Activated CD4-positive, alpha-beta memory T cell treated with anti-CD3 and anti-CD28 coated beads for 36 hours (primary cell): ENCODE measurements at places on chromosomes 1 and 21.

GRCh38 chr1:31568895-31569595, 7.3 kb upstream of the TINAGL1 start:
- DNase-seq = no peak

DNA sequence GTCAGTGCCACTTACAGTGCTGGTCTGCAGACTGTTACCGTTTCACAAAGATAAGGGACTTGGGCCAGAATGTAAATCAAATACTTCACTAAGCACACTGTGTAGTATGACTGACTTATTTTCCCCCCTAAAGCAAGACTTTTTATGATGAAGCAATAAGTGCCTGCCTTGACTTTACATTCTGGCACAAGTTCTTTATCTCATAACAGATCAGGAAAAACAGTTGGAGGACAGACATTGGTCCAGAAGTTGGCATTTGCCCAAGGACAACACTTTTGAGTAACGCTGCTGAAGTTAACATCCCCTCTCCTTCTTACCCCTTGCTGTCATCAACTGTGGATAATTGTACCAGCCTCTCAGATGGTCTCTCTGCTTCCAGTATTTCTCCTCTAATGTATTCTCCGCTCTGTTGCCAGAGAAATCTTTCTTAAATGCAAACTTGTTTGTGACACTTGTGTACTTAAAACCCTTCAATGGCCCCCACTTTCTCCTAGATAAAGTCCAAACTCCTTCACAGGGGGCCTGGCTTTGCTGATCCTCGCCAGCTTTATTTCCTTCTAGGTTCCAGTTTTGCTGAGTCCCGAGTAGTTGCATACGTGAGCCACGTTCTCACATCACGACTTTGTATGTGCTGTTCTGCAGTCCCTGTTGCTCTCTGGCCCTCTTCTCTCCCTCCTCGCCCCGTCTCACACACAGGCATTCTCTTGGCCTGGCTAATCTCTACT, 45.7 kb downstream of the S1PR1 start:
- no peak for DNase-seq

DNA sequence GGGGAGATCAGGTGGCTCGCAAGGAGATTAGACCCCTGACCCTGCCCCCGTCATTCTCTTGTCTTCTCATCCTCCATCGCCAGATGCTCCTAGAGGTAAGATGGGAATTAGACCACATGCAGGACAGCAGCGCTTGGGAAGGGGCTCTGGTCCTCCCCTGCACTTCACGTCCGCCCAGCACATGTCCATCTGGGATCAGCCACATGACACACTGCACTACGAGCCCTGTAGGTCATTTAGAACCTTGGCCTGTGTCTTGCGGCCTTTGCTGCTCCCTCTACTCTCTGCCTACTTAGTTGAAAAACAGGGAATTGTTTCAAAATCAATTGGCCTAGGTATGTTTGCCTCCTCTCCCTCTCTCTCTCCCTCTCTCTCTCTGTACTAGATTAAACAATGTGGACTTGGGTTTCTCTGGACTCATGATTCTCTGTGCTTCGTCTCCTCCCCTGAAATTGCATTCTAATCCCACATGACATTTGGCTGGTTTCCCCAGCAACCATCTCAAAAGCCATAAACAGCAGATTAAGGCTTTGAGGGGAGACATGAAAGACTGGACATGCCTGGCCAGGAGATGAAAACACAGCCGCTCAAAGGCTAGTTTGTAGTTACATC, 3.8 kb upstream of the NCMAP start:
- no peak for DNase-seq

DNA sequence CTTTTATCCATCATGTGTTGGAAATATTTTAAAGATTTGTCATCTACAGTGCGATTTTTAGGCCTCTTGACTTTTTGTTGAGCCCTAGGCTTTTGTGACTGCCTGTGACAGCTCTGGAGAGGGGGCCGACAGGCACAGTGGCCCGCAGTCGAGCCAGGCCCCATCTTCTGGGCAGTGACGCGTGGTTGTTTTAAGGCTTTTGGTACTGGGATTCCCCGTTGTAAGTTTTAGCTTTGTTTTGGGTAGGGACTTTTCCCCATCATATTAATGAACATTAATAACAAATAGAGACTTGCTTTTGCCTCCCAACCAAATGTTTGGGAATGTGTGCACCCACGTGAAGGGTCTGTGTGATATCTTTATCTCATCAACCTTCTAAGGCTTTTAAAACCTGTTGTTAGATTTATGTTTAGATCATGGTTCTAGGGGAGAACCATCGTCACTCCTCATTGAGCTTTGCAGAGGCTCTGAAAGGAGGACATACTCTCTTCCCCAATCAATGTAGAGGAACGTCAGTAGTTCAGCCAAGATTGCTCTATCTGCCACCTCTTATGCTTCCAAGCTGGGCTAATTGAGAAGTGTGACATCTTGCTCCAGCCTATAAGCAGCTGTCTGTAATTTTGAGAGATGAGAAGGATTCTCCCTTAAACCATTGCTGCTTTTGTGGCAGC, 34.6 kb downstream of the MAPKAPK2 start:
- no peak for DNase-seq

DNA sequence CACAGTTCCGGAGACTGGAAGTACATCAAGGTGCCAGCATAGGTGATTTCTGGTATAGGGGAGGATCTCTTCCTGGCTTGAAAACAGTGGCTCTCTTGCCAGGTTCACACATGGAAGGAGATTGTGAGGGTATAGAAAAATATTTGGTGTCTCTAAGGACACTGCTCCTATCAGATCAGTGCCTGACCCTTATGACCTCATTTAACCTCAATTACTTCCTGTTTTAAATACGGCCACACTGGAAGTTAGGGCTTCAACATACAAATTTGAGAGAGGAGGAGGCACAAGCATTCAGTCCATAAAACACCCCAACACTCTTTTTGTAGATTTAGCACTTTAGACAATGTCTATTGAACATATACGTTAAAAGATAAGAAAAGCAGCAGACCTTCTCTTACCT, 37.0 kb downstream of the COL6A1 start:
- no peak for DNase-seq

DNA sequence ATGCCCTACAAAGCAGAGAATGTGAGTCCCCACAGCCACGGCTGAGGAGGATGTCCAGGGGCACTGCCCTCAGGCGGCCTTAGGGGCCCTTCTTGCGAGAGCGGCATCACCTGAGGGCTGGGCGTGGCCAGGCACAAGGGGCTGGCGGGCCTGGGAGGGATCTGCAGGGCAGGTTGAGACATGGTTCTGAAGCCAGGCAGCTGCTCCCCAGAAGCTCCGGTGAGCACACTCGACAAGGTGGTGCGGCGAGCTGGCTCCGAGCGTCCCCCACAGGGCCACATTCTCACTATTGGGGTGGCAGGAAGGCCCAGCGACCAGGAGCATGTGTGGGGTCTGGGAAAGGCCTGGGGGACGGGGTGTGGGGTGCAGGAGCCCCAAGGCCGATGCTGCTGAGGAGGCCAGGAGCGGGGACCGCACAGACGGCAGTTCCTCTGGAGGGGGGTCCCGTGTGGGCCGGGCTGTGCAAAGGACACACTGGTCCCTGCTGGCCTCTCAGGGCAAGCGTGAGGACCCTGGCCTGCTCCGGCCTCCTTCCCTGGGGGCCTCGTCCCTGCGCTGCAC, 47.2 kb downstream of the MORN1 start:
- no peak for DNase-seq
